HAP-1 (cell line): ENCODE measurements at places on chromosomes 11 and 22.

GRCh38 chr11:118911113-118911879 lies 14.4 kb downstream of the BCL9L start:
- DNase-seq: peak; percentile 56

DNA sequence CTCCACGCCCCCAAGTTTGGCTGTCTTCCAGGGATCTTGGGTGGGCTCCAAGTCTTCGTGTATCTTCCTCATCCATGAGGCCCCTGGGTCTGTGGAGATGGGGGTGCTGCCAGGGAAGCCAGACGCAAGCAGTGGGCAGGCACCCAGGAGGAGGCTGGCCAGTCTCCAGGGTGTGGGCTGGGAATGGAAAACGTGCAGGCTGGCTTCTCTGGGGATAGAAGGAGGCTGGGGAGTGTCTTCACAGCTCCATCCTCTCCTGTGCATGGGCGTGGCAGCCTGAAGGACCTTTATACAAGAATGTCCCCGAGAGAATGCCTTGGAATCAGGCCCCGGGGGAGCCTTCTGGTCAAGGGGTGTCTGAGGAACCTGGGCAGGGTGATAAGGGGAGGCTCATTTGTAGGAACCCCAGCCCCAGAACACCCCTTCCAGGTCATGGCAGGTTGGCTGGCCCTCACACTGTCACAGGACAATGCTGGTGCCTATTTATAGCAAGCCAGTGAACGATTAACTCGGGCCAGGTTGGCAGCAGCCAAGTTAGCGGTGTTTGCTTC lies 14.0 kb downstream of the SGSM1 start:
- no peak for DNase-seq

DNA sequence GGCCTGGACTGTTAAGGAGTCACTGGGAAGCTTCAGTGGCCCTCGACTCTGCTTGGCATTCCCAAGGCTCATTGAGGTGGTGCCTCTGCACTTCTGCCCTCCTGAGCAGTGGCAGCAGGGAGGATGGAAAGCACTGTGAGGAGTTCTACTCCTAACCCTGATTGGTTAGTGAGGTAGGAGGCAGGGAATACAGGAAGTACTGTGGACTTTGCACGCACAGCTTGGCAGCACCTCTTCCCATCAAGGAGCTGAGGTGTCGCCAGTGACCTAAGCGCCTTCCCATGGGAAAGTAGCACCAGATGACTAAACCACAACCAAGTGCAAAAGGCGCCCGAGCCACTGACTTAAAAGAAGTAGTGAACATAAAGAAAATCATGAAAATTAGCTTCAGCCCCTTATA lies 152.5 kb upstream of the CADM1 start:
- no peak for DNase-seq

DNA sequence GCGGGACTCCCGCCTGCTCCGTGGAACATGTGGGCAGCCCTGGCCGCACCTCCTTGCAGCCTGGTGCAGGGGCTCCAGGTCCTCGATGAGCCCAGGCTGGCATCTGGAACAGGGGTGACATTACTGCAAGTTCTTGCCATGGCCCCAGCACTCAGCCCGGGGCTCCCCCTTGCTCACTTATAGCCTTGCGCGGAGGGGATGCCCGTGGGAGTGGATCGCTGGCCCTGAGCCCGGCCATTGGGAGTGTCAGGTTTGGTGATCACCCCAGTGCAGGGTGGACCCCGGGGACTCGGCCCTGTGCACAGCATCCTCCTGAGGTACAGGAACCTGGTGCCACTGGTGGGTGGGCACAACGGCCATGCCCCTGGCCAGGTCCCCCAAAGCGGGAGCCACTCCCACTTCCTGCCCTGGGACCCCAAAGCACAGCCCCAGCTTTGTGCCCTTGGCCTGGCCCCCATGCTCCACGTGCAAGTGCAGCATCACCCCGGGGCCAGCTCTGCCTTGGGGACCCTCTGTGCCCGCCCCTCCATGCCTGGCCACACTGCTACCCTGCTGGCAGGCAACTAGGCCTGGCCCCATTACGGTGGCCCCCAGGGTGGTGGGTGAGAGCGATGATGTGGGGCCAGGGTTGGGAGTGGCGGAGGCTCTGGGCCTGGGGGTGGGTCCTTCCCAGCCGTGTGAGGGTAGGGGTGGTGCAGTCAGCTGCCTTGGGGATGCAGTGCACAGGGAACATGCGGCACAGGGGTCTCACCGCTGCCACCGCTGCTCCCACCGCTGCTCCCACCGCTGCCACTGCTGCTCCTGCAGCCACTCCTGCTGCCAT lies 439.8 kb downstream of the TBC1D22A start:
- DNase-seq: no peak

DNA sequence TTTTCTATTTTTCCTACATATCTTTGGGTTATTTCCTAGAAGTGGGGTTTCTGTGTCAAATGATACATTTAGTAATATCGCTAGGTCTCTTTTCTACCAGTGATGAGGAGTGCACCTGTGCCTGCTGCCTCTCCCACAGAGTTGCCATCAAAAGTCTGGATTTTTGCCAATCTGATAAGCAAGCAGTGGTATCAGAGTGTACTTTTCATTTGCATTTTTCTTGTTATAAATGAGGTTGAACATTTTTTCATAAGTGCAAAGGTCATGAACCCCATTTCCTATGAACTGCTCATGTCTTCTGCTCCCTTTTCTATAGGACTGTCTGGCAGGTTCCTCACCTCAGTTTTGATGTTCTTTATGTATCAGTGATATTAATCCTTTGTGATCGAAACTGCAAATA lies 1.7 kb downstream of the TRPM5 start:
- DNase-seq: no peak

DNA sequence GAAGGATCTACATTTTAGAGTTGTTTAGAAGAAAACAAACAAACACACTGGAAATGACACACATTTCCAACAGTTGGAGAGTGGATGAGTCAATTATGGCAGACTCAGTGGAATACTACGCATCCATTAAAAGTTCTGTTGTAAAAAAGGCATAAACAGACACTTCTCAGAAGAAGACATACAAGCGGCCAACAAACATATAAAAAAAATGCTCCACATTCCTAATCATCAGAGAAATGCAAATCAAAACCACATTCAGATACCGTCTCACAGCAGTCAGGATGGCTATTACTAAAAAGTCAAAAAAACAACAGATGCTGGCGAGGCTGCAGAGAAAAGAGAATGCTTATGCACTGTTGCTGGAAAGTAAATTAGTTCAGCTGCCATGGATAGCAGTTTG lies 298.2 kb downstream of the DDX10 start:
- DNase-seq: no peak

- peak; percentile 47 for DNase-seq
These were observed 25.8 kb upstream of the SLC22A12 start for GRCh38 chr11:64564947-64565889.

GRCh38 chr22:22979121-22979724 lies 91.1 kb upstream of the GNAZ start:
- DNase-seq: no peak

DNA sequence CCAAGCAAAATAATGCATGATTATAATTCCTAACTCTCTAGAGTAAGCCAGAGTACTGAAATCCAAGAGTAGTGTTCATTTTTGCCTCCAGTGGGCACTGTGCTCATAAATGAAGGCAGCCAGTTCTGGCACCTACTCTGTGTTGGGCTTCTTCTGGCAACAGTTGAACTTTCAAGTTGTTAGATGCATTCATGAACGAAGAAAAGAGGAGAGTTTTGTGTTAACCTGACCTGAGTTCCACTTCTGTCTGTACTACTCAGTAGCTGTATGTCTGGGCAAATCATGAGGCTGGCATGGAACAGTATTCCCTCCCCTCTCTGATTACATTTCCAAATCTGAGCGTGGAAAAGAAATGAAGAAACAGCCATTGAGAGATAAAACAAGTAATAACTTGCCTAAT lies 20.3 kb upstream of the TENM4 start:
- DNase-seq: peak; percentile 73

DNA sequence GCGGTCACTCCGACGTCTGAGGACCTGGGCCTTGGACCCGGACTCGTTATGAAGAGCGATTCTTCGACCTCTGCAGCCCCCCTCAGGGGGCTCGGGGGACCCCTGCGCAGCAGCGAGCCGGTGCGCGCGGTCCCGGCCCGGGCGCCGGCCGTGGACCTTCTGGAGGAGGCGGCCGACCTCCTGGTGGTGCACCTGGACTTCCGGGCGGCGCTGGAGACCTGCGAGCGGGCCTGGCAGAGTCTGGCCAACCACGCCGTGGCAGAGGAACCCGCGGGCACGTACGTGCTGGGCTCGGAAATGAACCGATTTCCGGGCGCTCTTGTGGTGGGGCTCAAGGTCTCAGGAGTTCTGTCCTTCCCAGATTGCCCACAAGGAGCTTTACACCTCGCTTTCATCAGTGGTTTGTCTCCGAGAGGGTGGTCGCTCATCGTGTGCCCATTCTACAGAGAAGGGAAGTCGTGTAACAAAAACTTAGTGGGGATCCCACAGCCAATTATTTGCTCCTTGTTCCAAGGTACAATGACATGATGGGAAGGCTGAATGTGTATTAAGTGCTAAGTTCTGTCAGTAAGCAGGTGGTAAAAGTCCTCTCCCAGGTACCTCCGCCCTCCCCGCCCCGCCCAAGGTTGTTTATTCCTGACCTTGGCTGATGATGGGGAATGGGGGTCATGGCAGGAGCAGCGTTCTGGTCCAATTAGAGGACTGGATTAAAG lies 695 bp downstream of the PEX26 start:
- no peak for DNase-seq

GRCh38 chr22:36756746-36757655 lies 18.9 kb downstream of the IFT27 start:
- DNase-seq: peak; percentile 7

- peak; percentile 34 for DNase-seq
These were observed 1.0 kb downstream of the MN1 start for GRCh38 chr22:27800250-27801201.

GRCh38 chr11:70368961-70369360 lies 29.4 kb upstream of the CTTN start:
- DNase-seq: no peak

DNA sequence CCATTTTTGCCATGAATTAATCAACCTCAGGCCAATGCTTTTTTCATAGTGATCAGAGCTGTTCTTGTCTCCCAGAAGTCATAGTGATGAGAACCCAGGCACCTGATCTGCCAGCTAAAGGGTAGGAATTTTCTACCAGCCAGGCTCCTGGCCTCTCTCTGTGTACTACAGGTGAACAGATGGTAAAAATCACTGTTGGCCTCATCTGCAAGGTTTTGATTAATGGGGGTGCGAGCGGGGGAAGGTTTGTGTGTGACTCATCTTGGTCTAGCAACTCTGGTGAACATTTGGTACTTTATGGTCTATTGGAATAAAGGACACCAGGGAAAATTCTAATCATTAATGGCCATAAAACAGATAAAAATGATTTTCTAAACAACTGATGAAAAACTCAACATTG lies 14.4 kb upstream of the APOL4 start:
- no peak for DNase-seq

- no peak for DNase-seq
These were observed 13.5 kb upstream of the TUB start for GRCh38 chr11:8067567-8067928.

DNA sequence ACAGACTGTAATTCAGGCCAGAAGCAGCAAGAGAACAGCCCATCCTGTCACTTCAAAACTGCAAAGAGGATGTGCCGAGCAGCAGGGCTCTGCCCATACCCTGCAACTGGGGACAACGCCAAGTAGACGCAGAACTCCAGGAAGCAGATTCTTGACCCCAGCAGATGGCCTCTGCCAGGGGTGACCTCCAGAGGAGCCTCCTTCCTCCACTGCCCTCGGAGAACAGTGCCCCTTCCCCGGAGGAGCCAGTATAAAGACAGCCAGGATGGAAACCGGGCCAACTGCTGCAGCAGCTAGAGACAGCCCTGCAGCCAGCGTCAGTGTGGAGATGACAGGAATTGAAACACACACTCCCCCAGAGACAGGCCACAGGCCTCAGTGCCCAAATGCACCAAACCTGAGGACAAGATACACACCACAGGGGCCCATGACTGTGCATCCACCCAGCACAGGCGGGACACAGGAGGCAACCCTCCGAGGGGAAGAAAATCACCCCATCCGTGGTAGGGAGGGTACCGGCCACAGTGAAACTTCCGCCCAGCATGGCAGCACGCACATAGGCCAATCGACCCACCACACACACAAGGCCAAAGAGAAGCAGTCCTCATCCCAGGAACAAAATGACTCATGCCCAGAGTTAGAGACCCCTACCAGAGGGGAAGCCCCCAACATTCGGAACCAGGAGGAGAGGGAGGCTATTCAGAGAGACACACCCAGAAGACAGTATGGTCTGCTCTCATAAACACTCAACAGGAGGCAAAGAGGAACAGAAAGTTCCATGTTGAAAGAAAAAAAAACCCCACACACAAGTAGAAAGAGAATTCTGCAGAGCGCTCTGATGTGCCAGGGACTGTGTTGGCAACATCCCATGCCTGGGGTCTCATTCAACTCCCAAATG lies 5.6 kb downstream of the AHNAK start:
- DNase-seq: no peak

- no peak for DNase-seq
These were observed 89.0 kb upstream of the BLID start for GRCh38 chr11:122205036-122205435.

DNA sequence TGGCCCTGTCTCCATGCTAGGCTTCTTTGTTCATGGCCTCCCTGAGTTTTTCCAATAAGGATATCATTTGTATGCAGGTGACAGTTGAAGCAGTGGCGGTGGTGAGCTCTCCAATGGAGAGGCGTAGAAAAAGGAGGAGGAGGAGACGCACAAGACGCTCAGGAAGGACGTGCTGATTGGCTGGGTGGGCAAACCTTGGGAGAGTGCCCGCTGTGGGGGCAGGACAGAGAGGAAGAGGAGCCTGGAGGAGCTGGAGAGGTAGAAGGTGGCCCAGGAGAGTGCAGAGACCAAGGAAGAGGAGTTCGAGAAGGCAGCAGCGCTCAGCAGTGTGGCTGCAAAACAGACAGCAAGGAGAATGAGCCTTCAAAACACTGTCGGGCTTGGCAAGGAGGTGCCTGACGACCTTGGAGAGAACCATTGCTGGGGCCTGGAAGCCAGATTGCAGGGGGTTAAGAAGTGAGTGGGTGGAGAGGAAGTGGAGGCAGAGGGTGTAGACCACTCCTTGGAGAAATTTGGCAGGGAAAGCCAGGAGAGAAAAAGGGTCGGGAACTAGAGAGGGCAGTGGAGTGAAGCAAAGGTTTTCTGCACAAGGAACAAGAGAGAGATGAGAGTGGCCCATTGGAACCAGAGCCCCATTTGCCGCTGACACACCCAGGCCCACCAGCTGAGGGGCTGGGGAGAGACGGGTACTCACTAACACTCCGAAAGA lies 7.5 kb downstream of the CLCF1 start:
- DNase-seq: no peak

GRCh38 chr22:35524966-35525686 lies 15.5 kb upstream of the RASD2 start:
- DNase-seq: no peak

DNA sequence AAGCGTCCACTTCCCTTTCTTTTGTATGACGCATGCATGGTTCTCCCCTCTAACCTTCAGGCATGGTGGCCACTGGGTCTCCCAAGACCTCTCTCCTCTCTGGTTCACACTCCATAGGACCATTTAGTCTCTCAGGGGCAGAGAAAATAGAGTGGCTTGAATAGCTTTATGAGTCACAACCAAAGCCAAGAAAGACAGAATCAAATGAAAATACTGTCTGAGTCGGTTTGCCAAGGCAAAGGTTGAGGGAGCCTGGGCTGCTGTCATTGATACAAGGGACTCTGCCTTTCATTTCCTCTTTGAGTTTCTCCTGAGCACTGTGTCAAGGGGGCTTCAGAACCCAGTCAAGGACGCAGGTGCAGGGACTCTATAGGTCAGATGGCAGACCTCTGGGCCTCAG lies 44.2 kb downstream of the TENM4 start:
- DNase-seq: no peak

- DNase-seq: no peak
These were observed 83.4 kb downstream of the CEP164 start for GRCh38 chr11:117410861-117411710.
